ENCODE measurements at places on chromosomes 13 and 19.

GRCh38 chr13:95292622-95293021, 8.6 kb downstream of the ABCC4 start:
- DNase-seq: no peak

GRCh38 chr13:110824702-110825300, 90.1 kb downstream of the ANKRD10 start:
- no peak for DNase-seq

DNA sequence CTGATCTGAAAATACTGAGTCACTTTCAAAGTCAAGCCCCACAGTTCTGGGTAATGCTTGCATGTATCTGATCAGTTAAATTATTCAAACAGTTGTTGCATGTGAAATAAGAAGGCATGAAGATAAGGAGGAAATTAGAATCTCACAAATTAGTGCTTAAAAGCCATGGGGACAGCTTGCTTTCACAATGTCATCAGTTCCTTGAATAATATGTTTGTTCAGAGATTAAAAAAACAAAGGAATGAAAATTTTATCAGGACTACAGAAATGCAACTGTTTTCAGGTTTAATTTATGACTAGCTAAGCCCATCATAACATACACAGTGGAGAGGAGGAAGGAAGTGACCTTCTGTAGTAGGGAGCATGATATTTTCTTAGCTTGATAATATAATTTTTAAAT, 150.1 kb downstream of the OXGR1 start:
- DNase-seq: no peak

DNA sequence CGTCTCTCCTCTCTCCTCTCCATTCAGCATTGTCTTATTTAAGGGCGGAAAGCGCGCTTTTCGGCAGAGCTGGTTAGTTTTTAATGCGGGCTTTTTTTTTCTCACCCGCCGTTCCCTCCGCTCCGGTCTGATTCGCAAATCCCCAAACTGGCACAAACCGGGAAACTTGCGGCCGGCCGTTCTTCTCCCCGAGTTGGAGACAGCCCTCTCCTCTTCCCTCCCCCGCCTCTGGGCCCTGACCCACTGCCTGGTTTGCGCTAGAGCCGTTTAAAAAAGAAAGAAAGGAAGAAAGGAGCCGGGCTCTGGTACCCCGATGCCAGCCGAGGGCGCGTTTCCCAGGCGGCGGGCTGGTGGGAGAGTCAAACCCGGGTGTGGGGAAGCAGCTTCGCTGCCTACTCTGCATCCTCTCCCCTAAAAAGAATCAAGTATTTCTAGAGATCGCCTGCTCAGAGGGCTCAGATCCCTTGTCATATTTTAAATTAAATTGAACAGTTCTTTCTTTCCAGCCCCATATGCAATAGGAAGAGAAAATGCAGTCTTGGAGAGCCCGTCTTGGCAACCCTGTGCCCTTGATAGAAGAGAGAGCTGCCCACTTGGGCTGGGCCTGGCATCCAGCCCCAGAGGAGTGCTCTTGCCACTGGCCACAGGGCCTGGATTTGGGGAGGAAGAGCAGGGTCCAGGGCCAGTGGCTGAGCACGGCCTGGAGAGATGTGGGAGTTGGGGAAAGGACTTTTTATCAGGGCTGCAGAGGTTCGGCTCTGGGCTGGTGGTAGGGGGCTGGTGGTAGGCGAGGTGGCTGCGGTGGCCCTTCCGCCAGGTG, 19.0 kb downstream of the NFIX start:
- DNase-seq: no peak

GRCh38 chr19:7214324-7215089, 79.7 kb downstream of the INSR start:
- DNase-seq: no peak

DNA sequence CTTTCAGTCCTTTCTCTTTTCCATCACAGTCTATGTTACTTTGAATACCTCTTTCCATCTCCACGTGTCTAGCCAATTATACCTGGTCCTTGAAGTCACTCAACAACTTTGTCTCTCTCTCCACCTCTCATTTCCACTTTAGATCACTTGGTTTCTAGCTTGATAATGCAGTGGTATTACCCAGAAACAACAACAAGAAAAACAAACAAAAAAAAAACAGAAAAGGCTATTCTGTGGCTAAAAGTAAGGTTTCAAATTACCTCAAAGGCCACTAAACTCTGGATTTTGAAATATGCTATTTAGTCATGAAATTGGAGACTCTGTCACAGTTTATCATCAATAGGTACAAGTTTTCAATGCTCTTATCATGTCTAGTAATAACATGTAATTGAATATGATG, 184.8 kb downstream of the PCDH9 start:
- no peak for DNase-seq

DNA sequence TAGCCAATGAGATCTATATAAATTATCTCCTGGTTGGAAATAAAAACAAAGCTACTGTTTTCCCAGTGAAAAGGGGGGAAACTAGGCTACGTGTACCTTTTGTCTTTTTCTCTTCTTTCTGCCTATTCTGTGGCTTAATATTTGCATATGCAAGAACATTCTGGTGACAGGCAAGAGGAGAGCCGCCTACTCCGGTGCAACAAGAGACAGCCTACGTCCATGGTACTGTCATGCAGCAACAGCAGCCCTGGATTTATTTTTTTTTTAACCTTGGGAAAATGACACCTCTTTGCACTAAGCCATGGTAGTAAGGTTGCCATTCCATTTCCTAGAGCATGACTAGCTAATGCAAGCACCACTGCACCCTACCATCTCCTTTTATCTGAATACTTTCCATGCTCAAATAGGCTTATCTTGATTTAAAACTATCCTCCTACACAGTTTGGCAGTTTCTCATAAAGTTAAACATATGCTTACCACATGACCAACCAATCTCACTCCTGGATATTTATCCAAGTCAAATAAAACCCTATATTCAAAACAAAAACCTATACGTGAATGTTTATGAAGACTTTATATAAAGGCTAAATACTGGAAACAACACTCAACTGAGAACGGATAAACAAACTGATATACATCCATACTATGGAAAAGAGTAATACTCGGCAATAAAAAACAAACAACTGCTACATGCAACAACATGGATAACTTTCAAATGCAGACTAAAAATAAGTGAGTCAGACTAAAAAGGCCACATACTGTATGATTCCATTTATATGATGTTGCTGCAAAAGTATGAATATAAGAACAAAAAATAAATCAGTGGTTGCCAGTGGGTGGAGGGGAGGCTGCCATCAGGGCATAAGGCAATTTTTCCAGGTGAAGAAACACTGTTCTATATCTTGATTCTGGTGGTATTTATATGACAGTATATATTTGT, 17.3 kb downstream of the NUFIP1 start:
- DNase-seq: no peak

DNA sequence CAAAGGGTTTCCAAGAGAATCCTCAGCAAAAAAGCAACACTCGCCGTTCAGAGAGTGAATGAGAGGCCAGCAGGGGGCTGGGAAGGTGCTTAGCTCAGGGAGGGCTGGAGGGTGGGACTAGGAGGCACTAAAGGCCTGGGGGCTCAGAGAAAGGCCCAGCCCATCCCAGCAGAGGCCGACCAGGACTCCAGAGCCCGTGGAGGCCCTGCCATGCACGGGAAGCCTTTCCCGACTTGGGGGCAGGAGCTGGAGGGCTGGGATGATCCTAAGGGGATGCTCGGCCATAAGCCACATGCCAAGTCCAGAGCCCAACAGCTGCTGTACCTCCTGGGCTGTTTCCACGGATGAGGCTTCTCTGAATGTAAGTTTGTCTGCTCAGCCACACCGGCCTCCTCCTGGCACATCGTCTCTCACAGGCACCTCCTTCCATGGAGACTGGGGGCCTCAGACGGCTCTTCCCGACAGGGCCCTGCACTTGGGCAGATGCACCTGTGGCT, 19.5 kb downstream of the RASA3 start:
- DNase-seq: no peak

DNA sequence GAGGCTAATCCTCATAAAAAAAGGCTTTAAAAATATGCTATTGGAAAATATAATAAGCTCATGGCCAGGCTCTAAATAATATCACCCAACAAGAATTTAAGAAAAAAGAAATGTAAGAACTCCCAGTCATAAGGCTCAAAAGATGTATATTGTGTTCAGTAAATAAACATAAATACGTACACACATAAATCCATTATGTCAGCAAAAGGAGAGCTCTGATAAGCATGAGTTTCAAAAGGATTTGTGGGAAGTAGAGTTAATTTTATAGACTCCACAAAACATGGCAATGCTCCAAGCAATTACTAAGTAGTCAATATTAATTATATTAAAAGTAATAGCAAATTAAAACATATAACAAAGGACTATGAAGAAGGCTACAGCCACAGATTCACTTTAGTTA, 37.3 kb upstream of the TRPC4 start:
- DNase-seq: no peak

GRCh38 chr19:7524523-7524922, 2.1 kb downstream of the MCOLN1 start:
- DNase-seq: no peak

- DNase-seq: no peak
Observed at GRCh38 chr19:31110336-31110735, 238.9 kb downstream of the TSHZ3 start.

DNA sequence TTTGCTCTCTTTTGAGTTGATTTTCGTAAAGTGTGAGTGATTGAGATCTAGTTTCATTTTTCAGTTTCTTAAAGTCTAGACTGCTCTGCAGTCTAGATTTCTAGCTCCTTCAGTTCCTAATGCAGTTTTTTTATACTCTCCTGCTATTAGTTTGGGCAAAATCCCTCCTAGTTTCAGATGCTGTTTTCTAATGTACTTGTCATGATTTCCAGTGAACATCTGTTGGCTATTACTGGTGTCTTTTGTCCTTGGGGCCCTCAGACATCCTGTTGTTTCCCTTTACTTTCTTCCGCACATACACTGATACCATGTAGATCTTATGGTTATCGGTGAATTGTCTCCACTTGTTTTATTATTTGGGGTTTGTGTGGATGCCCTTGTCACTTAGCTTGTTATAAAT, 292.1 kb downstream of the TDRD3 start:
- DNase-seq: no peak

DNA sequence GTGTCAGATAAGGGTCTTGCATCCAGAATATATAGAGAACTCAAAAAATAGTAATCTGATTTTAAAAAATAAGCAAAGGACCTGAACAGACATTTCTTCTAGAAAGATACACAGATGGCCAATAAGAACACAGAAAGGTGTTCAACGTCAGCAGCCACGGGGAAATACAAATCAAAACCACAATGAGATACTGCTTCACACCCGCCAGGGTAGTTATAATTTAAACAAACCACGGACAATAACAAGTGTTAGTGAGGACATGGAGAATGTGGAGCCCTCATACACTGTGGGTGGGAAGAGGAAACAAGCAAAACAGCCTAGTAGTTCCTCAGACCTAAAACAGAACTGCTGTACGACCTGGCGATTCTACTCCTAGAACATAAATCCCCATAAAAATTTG, 26.7 kb upstream of the NAPA start:
- no peak for DNase-seq

- DNase-seq: no peak
Observed at GRCh38 chr13:90438576-90438975, 908.9 kb upstream of the MIR17HG start.

DNA sequence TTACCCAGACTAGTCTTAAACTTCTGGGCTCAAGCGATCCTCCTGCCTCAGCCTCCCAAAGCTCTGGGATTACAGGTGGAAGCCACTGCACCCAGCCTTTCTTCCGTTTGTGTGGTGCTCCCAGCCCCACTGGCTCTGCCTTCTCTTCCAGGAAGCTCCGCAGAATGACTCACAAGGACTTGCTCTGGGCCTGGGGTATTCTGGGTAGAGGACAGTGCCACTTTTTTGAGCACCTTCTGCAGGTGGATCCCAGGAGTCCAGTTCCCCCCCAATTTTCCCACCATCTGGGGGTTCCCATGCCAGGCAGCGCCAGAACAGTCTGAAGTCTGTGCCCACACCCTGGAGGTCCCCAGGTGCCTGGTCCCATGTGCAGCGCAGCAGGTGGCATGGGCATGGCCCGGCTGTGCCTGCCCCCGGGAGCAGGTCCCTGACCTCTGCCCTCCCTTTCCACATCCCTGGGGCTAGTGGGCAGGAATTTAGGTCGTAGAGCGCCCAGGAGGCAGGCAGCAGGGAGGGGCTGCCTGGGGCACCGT, 1.6 kb downstream of the REEP6 start:
- no peak for DNase-seq

DNA sequence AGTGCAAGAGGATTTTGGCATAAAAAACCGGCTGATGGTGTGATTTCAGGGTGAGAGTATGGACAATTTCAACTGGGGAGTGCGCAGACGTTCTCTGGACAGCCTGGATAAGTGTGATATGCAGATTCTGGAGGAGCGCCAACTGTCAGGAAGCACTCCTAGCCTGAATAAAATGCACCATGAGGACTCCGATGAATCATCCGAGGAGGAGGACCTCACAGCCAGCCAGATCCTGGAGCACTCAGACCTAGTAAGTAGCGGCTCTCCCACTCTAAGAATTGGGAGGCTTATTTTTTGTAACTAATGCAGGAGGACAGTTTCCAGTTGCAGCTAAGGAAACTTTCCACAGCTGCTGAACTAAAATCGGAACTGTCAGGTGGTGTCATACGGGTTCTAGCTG, 53.6 kb downstream of the ZAR1L start:
- no peak for DNase-seq

DNA sequence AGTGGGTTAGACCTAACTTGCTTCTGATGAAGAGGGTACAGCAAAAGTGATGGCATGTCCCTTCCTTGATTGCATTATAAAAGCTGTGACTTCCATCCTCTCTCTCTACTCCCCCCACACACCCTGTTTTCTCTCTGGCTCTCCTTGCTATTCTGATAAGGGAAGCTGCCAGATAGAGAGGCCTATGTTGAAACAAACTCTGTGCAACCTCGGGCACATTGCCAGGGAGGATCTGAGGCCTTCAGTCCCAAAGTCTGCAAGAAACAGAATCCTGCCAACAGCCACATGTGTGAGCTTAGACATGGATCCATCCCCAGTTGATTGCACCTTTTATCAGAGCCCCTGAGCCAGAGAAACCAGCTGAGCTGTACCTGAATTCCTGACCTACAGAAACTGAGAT, 44.8 kb upstream of the ARGLU1 start:
- DNase-seq: no peak

GRCh38 chr13:43846496-43847158, 32.9 kb downstream of the CCDC122 start:
- DNase-seq: no peak

- no peak for DNase-seq
Observed at GRCh38 chr19:50702871-50703829, 16.5 kb downstream of the SHANK1 start.

All from NCI-H774 (cell line).